BJ (cell line): ENCODE measurements at places on chromosomes 2 and 18. TPM values are rescaled to one million over a fixed set of nuclear protein-coding genes. Genes with fewer than 3 reads are reported as not detected.

GRCh38 chr2:158725441-158725891 is 69.7 kb upstream of the DAPL1 start:
- no peak for DNase-seq

DNA sequence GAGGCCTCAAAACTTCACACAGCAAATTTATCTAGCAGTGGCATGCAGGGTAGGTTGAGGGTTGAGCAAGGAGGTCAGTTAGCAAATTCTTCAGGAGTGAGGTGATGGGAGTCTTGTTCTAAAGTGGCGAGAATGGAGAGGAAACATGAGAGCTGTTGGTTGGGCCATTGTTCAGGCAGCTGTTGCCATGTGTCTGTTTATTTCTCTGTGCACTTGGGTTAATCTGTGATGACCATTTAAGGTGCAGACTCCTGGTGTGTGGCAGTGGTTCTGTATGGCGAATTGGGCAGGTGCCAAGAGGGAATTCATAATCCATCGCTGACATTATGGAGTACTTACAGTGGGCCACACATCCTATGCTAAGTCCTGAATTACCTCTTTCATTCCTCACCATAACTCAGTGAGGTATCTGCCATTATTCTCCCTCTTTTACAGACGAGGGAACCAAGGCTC is 30.4 kb downstream of the TMEM178A start:
- DNase-seq, result peak; percentile 53

The DUSP19 gene
- polyA plus RNA-seq, result 2.2 and 2.9 TPM in 2 replicates

- no peak for DNase-seq
Measured at GRCh38 chr2:26735883-26736588, 28.0 kb upstream of the SLC35F6 start.
